ENCODE measurements at places on chromosomes 6 and 20. TPM values are rescaled to one million over a fixed set of nuclear protein-coding genes. Genes with fewer than 3 reads are reported as not detected.
A peak's percentile ranks its signal among the peaks of the same experiment; 100 is the strongest.

DNA sequence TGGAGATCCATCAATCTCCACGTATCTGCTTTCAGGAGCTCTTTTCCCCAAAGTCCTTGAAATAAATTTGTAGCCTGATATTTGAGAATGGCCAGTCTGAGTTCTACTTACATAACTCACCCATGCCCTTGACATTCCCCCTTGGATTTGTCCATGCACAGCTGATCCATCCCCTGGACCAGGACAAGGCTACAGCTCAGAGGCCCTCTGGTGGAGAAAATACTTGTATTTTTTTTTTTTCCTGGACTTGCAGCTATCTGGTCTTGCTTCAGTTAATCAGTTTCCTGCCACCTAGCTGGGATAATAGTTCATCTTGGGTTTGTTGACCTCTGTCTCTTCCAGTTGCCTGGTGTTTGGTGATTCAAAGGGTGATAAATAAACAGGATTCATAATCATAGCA is 467.6 kb downstream of the DHX35 start:
- peak; percentile 5 for DNase-seq

- DNase-seq, result no peak
Measured at GRCh38 chr6:20700375-20700774, 166.1 kb downstream of the CDKAL1 start.

DNA sequence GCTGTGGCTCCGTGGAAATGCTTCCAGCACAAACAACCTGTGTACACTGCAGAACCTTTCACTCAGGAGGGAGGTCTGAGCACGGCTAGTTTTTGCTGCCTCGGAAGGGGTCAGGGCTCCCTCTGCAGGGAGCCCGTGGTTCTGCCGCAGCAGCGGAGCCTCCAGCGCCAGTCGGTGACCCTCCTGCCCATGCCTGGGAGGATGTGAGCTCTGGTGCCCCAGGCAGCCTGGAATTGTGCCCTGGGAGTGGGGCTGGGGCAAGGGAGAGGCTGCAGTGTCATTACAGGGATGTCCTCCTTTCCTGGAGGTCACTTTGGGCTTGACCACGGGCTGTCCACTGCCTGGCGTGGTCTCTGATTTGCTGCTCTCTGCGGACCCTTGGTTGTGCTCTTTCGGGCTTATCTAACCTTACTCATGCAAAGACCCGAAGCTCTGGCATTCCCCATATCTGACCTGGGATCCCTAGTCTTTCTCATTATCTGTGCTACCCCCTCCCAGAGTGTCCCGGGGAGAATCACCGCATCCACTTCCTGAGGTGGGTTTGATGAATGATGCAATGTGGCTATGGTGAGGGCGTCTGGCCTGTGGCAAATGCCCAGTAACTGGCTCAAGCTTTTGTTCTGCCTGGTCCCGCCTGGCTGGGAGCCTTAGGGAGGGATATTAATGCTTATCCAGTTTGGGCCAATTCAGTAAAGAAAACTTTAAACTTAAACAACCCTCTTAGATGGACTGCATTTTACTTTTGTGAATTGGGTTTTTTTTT is 59.6 kb upstream of the TAGAP start:
- DNase-seq, result peak; percentile 35

Gene SRMS
- 0.79 TPM for total RNA-seq

Gene OOEP
- not detected for total RNA-seq

Gene RNF114
- total RNA-seq, result 28.2 TPM

Gene ERVFRD-1
- total RNA-seq, result not detected

All from bronchial epithelial cell (primary cell).